ENCODE measurements at places on chromosomes 6 and 20.

DNA sequence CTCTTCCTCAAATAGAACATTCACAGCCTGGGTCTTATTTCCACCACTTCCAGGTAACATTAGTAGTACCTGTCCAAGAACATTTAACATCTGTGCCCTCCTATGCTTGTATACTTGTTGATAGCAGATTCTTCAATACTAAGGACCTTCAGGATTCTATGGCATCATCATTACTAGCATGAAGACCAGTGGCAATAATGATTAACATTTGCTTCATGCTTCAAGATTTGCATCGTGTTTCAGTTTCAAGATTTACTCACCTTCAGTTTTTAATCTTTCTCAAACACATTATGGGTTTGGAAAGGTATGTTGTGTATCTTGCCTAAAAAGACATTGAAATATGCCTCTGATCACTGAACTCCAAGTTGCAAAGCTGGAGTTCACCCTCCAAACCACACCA is 412.8 kb upstream of the NRSN1 start:
- no peak for DNase-seq

- DNase-seq = no peak
Observed at GRCh38 chr6:11885159-11885558, 106.6 kb upstream of the ADTRP start.

- peak; percentile 32 for DNase-seq
Observed at GRCh38 chr6:116561377-116562018, 7.9 kb downstream of the CALHM4 start.

GRCh38 chr6:43706788-43707187 is 19.2 kb upstream of the MRPS18A start:
- DNase-seq = no peak

DNA sequence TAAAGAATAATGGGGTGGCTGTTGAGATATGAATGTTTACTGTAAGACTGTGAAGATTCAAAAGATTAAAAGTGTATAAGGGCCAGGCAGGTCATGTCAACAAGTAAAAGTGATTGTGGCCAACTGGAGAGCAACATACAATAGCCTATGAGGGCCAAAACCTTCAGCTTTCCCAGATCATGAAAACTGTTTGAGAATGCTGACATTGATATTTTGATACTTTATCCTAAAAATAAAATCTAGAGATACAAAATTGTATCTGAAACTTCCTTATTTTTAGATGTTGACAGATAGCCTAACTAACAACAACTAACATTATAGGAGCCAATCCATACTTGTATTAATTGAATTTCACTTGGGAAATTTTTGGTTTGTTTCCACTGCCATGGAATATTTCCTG is 70.3 kb upstream of the PAK5 start:
- DNase-seq = no peak

DNA sequence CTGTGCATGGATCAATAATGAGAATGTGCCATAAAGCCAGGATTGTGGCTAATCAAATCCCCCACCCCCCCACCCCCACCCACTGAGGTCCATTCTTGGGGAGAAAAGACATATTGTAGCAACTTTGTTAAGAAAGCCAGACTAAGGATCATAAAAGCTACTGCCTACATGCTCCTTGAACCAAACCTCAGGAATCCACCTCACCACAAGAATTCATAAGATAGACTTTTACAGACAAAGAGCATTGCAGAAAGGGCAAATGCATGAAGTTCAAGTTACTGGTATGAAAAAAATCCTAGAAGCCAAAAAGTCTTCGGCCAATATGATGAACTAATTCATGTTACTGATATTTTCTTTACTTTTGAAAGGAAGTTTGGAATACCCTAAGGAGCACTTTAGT is 187.9 kb upstream of the ARID1B start:
- no peak for DNase-seq

GRCh38 chr6:156419594-156419993 is 357.6 kb upstream of the ARID1B start:
- DNase-seq = no peak

- no peak for DNase-seq
Observed at GRCh38 chr6:43697421-43697820, 9.8 kb upstream of the MRPS18A start.

- no peak for DNase-seq
Observed at GRCh38 chr20:3157817-3158216, 1.8 kb downstream of the FASTKD5 start.

DNA sequence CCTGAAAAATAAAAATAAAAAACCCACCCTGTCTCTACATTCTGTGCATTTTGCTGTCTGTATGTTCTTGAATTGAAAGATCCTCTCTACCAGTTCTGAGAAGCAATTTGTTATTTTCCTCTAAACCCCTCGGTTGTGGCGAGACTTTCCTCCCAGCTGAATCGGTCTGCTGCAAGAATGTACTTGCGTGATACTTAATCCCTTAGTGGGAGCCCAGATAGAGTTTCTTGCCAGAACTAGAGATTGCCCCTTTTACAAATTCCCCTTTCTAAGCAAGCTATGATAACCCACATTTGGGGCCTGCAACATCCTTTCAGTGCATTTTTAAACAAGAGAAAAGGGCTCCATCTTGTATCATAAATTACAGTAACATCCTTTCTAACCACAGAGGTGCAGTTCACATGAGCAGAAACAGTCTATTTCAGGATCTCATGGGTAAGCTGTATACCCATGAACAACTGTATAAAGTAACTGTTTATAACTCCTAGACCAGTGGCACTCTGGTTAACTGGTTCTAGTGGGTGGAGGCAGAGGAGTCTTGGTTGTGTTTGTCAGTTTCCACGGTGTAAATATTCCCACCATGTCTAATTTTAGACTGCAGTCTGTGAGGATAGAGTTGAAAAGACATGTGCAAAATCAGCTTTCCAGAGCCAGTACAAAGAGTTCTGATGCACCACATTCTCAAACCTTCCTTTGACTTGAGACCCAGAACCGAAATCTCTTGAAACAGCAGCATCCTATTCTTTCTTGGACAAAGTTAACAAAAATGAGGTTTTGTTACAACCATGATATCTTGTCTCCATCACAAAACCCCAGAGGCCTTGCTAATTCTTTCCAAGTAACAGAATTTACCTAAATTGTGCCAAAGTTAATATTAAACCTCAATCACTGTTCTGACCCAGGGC is 113.1 kb upstream of the ZNF217 start:
- no peak for DNase-seq

- no peak for DNase-seq
Observed at GRCh38 chr20:17227219-17227575, 357 bp downstream of the PCSK2 start.

GRCh38 chr6:42452171-42453030 is 675 bp upstream of the TRERF1 start:
- DNase-seq = no peak

DNA sequence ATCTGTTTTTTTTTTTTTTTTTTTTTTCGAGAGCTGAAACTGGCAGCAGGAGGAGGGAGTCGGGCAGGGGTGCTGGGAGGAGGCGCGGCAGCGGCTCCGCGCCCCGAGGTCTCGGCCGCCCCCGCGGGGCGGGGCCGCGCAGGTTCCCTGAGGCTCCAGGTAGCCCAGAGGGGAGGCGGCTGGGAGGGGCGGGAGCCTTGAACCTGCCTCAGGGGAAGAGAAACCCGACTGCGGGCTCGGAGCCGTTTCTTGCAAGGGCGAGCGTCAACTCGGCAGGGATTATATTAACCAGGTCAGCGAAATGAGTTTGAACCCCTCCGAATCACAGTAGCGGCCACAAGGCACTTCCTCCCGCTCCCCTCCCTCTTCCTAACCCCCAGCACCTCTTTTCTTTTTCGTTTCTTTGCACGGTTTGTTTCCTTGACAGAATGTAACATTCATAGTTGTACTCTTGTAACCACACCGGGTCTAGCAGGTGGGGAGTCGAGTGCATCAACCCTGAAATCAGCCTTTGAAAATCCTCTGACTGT is 2.0 kb downstream of the MYB start:
- no peak for DNase-seq

GRCh38 chr6:46022106-46022948 is 6.7 kb upstream of the CLIC5 start:
- DNase-seq = no peak

DNA sequence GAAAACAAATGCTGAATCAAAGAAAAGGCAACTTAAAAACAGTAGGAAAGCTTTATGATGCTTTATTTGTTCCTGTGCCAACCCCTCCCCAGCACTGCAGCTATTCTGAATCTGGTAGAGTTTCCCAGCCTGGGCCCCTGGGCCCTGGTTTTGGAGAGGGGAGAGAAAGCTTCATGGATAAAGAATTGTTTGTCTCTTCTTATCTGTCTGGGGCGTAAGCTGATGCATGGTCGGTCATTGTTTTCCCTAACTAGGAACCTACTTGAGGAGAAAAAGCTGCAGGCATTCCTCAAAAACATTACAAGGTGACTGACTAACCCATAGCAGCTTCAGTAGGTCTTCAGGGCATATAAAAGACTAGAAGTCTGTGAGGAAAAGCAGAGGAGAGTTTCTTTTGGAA is 758.1 kb upstream of the EPHA7 start:
- DNase-seq = no peak

GRCh38 chr6:8180327-8181159 is 78.2 kb upstream of the EEF1E1 start:
- no peak for DNase-seq

- DNase-seq = no peak
Observed at GRCh38 chr6:108337721-108338120, 42.9 kb downstream of the AFG1L start.

GRCh38 chr6:93295631-93296030 is 123.7 kb downstream of the EPHA7 start:
- no peak for DNase-seq

DNA sequence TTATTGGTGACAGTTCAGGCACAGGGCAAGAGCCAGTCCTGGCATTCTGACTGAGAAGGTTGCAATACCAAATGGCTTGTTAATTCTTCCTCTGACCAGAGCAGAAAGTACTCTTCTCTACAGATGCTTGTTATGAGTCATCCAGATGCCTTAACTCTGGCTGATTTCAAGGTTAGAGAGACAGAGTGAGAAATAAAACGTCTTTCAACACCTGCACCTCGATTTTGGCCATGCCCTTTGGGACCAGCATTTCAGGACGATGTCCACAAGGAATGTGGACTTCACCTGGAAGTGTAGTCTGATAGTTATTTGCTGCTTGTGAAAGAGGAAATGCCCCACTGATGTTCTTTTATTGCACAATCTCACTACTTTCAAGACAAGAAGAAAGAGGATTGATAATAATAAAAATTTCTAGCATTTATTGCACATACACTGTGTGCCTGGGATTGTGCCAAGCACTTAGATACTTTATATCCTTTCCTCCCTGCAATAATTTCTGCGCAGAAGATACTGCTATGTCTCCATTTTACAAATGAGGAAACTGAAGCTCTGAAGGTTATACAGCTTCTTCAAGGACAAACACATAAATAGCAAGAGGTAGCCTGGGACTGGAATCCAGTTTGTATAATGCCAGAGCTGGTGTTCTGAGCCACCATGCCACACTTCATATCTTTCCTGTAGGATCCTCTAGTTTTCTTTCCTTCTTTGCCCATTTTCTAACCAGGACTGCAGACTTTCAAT is 33.5 kb upstream of the MCM3 start:
- DNase-seq = no peak

DNA sequence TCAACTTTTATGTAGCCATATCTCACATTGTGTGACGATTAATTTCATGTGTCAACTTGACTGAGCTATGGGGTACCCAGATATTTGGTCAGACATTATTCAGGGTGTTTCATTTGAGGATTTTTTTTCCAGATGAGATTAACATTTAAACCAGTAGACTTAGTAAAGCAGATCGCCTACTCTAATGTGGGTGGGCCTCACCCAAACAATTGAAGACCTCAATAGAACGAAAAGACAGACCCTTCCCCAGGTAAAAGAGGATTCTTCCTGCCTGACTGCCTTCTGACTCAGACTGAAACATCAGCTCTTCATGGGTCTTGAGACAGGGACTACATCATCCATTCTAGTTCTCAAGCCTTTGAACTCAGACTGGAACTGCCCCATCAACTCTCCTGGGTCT is 231.7 kb upstream of the SASH1 start:
- no peak for DNase-seq

DNA sequence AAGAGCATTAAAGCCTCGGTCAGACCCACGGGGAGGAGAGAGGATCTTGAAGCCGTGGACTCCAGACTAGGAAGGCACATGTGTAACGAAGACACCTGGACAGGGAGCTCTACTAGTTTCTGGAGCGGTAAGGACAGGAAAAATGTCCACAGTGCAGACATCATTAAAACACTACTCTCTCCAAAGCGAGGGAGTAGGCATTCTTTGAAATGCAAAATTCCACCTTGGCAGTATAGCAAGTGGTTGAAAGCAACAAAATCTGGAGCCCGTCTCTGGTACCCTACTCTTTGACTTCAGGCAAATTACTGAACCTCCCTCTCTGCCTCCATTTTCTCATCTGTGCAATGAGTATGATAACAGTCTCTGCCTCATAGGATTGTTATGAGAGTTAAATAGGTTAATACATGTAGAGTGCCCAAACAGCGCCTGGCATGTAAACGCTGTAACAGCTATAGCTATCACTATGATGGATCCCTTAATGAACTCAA is 408 bp upstream of the CRIP3 start:
- DNase-seq = no peak

DNA sequence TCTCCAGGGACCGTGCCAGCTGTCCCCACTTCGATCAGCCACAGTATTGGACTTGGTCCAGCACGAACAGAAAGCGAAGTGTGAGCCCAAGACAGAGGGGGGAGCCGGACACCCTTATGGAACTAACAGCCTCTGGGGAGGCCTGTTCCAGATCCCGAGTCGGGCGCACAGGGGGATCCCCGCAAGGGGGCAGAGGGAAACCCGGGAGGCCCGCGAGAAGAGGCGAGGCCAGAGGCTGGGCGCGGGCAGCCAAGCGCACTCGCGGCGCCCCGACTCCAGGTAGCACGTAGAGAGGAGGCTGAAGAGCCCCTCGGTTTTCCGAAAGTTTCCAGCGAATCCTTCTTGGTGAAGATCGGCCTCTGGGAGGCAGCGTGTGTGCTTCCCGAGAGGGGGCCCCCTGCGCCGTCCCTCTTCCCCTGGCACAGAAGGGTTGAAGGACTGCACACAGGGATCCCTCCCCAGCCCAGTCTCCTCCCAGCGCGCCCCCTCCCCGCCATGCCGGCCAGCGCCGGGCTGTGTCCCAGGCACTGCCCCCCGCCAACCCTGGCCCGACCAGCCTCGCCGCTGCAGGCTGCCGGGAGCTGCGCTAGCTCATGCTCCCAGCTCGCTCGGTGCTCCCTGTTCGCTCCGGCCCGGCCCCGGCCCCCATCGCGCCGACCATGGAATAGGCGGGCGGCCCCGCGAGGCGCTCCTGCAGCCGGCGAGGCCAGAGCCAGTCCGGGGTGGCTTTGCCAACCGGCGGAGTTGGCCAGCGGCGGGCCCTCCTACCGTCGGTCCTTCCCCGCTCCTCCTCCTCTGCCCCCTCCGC is 577 bp upstream of the SLC24A3 start:
- no peak for DNase-seq

DNA sequence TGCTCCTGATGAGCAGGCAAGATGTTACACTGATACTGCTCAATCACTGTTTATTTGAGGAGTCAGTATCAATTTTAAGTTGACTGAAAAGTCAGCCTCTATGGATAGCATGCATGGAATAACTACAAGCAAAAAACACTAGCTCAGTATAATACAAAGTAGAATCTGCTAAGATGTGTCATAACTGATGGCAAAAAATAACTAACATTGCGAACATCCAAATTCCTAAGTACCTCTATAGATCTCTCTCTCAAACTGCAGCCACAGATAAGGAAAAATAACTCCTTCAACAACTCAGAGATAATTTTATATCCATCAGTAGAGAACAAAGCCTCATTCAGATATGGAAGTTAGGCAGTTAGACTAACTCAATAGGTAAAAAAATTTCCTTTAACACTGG is 16.3 kb downstream of the HDAC2 start:
- no peak for DNase-seq

Measured in NCI-H1436 treated with DMSO at 0.1 percent for 48 hours (cell line).